Subcutaneous adipose tissue (tissue), 4 donors: ENCODE measurements at places on chromosomes 5 and 9. TPM values are rescaled to one million over a fixed set of nuclear protein-coding genes. Genes with fewer than 3 reads are reported as not detected.

The IQGAP2 gene
- total RNA-seq = 119 TPM

The CARTPT gene
- total RNA-seq = not detected

The PRLR gene
- total RNA-seq = 1.8 TPM

The CDH9 gene
- not detected for total RNA-seq

The ACTL7B gene
- total RNA-seq = not detected

The SMC2 gene
- 9.5 TPM for total RNA-seq

The SPINK7 gene
- not detected for total RNA-seq

The TMEM252 gene
- total RNA-seq = not detected

The LECT2 gene
- not detected for total RNA-seq

The SECISBP2 gene
- total RNA-seq = 62.0 TPM

The PCDHA12 gene
- total RNA-seq = 0.17 TPM

The FRRS1L gene
- total RNA-seq = 0.22 TPM

The SELENOP gene
- 602 TPM for total RNA-seq

The PHYHD1 gene
- 16.1 TPM for total RNA-seq

The CCNI2 gene
- total RNA-seq = not detected

The KIF4B gene
- total RNA-seq = not detected

The GIN1 gene
- total RNA-seq = 3.0 TPM

The SOX30 gene
- total RNA-seq = not detected

The NXNL2 gene
- not detected for total RNA-seq

The CBY3 gene
- total RNA-seq = not detected

The DNAJB5 gene
- 4.0 TPM for total RNA-seq

The LRRC19 gene
- not detected for total RNA-seq

The BAAT gene
- total RNA-seq = not detected

The CHSY3 gene
- 5.9 TPM for total RNA-seq

The ZDHHC11B gene
- 0.34 TPM for total RNA-seq

The TAS2R1 gene
- total RNA-seq = not detected

The ELOVL7 gene
- 14.1 TPM for total RNA-seq

The FBXL7 gene
- total RNA-seq = 9.5 TPM

The PCSK5 gene
- total RNA-seq = 19.4 TPM

The OBP2B gene
- total RNA-seq = not detected

The CDKN2A gene
- total RNA-seq = 3.1 TPM

The CRB2 gene
- total RNA-seq = not detected
